Mesenchymal stem cell (in vitro differentiated cells and primary cell): ENCODE measurements at places on chromosomes 7 and 10.

DNA sequence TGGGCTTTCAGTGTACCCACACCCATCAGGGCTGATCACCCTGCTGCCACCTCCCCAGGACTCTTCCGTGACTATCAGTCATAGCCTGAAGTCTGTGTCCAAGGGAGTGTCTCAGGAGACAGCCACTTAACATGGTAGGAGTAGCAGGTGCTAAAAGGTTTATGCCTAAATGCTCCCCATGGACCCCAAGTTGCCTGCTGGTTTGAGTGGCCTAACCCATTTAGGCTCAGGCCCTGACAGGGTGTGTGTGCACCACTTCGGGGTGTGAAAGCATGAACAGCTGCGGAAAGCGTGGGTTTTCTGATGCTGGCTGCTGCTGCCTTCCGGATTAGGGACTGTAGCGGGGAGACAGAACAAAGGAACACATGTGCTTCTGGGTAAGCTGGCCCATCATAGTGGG, 93.2 kb upstream of the SAMD8 start:
- no peak for DNase-seq

- DNase-seq = peak; percentile 90
Observed at GRCh38 chr7:151665368-151665767, 145.7 kb upstream of the RHEB start.

GRCh38 chr10:115093286-115093775, at the start of gene ATRNL1:
ATRNL1 (plus strand) TSS chr10:115093365; CDS start chr10:115093751, 386 bp downstream.
- DNase-seq = peak; percentile 57

- DNase-seq = no peak
Observed at GRCh38 chr10:128868481-128868880, 598.6 kb upstream of the MGMT start.
